ENCODE measurements at places on chromosomes 5 and 9.
A peak's percentile ranks its signal among the peaks of the same experiment; 100 is the strongest.

DNA sequence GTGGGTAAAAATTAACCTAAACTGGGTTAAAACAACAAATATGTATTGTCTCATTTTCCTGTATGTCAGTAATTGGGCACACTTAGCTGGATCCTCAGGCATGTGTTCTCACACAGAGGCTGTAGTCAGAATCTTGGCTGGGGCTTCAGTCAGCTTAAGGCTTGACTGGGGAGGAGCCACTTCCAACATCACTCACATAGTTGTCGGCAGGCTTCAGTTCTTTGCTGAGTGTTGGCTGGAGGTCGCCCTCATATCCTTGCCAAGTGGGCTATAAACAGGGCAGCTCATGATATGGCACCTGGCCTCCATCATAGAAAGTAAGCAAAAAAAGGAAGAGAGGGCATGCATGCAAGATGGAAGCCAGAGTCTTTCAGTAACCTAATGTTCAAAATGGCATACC lies 173.0 kb downstream of the GIN1 start:
- no peak for DNase-seq

DNA sequence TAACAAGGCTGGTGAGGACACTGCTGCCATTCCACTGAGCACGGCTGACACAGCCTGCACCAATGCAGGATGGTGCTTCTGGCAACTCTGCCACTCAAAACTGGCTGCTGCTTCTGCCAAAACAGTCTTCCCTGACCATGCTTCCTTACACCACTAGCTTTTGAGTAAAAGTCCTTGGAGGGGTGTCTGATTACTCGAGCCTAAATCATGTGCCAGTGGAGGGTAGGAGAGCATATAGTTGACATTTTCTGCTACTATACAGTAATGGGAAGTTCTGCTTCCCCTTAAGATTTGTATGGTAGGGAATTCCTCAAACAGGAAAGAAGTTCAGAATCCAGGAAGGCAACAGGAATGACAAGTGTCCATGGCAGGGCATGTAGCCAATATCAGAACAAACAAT lies 12.2 kb upstream of the PJA2 start:
- no peak for DNase-seq

DNA sequence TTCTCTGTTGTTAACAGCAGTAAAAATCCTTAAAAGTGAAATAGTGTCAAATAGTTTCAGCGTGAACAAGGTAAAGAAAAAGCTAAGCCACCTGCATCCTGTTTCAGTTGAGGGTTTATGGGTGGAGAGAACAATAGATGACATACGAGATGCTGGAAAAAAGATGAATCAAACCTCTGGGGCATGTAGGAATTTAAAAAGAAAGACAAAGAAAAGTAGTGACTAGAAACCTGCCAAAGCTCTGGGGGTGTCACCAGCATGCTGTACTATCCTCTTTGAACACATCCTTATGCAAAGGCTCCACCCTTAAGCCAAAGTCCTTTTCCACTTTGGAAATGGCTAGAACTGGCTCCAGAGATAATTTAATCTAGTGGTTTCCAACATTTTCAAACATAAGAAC lies 22.2 kb downstream of the SCAI start:
- no peak for DNase-seq

GRCh38 chr5:17730421-17730820 lies 96.2 kb downstream of the TAF11L14 start:
- DNase-seq, result no peak

DNA sequence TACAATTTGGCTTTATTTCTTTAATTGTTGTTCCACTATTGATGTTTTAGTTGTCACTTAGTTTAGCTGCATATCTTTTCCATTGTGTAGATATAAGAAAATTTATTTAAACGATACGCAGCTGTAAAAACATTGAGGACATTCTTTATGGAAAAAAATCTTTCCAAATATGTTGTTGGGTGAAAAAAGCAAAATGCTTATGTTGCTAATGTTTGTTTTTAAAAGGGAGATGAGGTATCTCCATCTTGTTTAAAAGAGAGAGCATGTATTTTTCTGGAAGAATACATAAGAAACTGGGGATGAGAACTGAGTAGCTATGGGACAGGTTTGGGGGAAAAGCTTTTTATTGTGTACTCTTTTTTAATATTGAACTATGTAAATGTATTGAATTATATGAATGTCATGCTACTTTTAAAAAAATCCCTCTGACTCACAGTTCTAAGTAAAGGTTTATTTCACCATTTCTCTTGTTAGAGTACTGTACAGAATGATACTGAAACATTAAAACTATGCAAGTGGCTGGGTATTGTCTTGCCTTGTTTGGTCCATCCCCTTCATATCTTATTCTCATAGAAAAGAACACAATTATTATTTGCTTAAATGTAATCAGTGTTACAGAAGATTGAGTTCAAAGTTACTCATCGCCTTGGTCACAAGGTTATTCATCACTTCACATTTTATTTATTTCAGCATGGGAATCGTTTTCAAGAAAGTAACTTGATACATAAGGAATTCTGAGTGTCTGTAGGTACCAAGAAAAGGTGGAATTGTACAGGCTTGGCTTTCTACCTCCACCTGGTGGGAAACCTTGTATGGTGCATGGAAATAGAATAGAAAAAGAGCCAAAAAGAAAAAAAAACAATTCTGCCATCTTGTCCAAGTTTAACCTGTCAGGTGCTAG lies 85.8 kb downstream of the RIC1 start:
- no peak for DNase-seq

DNA sequence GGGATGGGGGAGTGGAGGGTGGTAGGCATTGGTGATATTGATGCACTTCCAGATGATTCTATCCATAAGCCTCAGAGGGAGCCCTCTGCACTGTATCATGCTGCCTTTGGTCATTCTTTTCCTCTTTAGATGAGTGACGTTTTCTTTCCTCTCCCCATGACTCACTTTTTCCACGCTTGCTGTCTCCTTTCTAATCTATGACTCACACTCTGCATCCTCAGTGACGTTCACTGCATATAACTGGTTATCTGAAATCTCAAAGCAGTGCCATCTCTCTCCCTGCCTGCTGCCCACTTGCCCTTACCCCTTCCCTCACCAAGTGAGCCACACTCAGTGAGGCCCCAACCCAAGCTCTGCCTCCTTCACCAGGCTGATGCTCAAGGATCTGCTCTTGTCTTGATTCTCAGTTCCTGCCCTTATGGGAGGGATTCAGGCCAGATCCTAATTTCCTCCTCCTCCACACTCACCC lies 31.6 kb downstream of the PTGS1 start:
- DNase-seq, result no peak

DNA sequence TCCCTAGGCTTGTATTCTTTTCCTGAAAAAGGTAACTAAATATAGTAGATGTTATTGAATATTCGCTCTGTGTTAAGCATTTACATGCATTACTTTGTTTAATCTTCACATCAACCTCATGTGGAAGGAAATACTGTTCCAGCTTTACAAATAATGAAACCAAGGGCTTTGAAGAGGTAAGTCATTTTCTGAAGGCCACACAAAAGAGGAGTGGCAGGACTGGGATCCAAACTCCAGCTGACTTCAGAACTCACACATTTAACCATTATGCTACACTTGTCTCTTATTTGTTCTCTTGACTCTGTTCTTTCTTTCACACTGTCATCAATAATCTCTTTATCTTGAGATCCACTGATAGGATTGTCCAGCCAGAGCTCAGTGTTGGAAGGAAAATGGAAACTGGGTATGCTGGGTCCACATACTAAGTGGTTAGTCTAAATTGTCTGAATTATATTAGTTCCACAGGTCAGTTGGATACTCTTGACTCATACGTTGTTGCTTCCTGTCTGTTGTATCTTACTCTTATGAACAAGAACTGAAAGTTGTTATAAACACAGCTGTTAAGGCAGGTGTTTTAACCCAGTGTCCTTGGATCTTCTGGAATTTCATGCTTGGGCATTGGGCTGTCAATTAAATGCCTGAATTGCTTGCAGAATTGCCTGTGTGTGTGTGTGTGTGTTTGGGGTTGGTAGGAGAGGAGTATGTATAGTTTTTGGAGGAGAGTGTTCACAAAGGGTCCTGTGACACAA lies 65.6 kb downstream of the TLE4 start:
- no peak for DNase-seq

- DNase-seq, result peak; percentile 92
Observed at GRCh38 chr5:61658592-61659008, 326.5 kb downstream of the ZSWIM6 start.

- no peak for DNase-seq
Observed at GRCh38 chr5:73706963-73707362, 81.0 kb downstream of the ARHGEF28 start.

Data from mesenteric fat pad (tissue), 1 donor.